ENCODE measurements at places on chromosomes 7 and 10.

- DNase-seq = no peak
These were observed 37.2 kb downstream of the CLEC2L start for GRCh38 chr7:139560678-139561077.

- DNase-seq = no peak
These were observed 581 bp downstream of the PTPRZ1 start for GRCh38 chr7:121873289-121874194.

- DNase-seq = no peak
These were observed 12.2 kb upstream of the TMEM243 start for GRCh38 chr7:87231711-87232110.

DNA sequence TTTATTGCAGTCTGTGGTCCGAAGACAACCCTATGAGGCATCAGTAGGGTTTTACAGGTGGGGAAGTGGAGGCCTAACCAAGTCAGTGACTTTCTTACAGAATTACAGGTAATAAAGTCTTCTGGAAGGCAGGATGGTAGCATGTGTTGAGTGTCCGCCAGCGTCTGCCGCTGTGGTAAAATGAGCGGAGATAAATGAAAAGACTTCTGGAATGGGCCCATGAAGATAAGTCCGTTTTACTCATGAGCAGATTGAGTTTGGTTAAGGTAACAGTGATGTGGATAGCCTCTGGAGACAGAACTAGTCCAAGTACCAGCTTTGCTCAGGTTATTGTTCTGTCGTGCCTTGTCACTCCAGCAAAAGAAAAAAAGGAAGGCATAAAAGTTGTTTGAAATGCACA is 966 bp downstream of the FBH1 start:
- no peak for DNase-seq

- no peak for DNase-seq
These were observed 217.1 kb downstream of the NRG3 start for GRCh38 chr10:82092111-82092510.

GRCh38 chr7:80372415-80372814 is 139.4 kb downstream of the GNAT3 start:
- no peak for DNase-seq

- DNase-seq = no peak
These were observed 186.8 kb upstream of the CXCL12 start for GRCh38 chr10:44571701-44572100.

DNA sequence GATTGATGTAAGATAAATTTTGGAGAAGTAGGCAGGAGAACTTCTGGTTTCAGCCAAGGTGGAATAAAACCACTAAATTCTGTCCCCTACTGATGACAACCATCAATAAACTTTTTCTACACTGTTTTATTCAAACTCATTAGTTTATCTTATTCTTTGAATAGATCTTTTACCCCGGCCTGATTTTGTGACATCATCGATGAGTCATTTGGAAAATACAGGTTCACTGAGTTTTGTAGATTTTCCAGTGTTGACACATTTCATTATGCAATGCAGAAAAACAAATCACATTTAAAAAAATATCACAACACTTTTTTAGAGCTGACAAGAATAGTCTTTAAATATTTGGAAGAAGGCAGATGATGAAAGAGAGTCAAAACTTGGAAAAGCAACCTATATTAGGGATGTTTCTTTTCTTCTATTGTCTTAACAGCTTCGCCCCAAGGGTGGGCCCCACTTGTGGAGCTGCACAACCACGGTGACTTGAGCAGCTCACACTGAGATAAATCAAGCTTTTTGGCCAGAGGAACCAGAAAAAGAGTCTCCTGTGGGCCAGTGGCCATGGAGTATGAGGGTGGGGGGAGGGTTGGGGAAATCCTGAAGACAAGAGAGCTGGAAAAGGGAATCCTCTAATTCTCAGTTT is 112.8 kb downstream of the PTEN start:
- DNase-seq = no peak

All from T-helper 1 cell (primary cell).